ENCODE measurements at places on chromosomes 2 and 18.

DNA sequence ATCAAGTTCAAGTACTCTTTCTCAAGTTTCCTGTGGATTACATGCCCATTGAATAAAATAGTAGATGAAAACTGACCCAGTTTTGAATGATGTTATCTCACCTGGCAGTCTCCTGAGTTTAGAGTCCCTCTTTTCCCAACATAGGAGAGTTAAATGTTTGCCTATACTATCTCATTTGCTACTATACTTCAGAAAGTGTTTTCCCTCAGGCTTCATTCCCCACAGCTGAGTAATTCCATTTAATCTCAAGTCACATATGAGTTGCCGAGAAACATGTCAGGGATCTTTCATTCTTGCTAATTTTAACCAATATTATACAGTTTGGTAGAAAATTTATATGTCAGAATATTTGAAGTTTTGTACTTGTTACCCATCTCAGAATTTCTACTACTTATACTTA, 150.4 kb upstream of the CDH19 start:
- no peak for DNase-seq

- DNase-seq: no peak
Observed at GRCh38 chr2:106127776-106128268, 66.3 kb downstream of the UXS1 start.

DNA sequence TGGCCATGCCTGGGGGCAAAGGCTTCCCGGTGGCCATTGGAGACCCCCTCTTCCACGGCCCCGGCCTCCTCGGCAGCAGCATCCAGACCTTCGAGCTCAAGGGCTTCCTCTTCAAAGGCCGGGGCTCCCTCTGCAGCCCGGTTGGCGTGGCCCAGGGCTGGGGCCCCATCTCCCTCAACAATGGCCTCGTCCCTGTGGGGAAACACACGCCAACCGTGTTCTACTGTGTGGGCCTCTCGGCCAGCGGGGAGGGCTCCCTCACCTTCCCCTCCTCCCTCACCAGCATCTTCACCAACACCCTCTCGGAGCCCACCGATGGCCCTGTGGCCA, 2.7 kb downstream of the RTP5 start:
- DNase-seq: no peak

GRCh38 chr2:82780050-82780449, 1679.0 kb downstream of the SUCLG1 start:
- DNase-seq: no peak

DNA sequence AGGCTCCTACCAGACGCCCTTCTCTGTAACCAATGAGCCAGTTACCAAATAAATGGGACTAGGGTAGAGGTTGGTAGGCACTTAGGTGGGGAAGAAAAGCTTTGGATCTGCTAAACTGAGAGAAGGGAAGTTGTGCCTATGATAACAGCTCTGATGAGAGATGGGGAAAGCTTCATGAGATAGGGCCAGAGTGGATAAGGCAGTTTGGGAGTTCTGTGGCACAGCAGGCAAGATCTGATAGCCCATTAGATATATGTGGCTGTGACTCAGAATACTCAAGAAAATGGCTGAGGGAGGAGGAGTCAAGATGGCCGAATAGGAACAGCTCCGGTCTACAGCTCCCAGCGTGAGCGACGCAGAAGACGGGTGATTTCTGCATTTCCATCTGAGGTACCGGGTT, 99.8 kb downstream of the PDE11A start:
- no peak for DNase-seq

DNA sequence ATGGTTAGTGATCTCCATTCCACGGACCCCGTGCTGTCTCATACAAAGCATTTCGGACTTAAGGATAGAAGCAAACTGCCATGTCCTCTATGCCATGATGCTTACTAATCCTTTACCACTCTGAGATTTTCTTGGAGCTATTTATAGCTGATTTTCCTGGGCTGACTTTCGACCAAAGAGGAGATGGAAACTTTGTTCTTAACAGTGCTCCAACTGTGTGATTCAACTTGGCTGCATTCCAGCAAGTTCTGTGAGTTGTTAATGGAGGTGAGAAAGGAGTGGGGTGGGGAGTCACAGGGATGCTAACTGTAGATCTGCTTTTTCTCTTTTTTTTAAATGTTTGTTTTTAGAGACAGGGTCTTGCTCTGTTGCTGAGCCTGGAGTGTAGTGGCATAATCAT, 45.5 kb upstream of the MSH2 start:
- peak; percentile 49 for DNase-seq

GRCh38 chr2:10243926-10244270, 58.8 kb upstream of the HPCAL1 start:
- no peak for DNase-seq

DNA sequence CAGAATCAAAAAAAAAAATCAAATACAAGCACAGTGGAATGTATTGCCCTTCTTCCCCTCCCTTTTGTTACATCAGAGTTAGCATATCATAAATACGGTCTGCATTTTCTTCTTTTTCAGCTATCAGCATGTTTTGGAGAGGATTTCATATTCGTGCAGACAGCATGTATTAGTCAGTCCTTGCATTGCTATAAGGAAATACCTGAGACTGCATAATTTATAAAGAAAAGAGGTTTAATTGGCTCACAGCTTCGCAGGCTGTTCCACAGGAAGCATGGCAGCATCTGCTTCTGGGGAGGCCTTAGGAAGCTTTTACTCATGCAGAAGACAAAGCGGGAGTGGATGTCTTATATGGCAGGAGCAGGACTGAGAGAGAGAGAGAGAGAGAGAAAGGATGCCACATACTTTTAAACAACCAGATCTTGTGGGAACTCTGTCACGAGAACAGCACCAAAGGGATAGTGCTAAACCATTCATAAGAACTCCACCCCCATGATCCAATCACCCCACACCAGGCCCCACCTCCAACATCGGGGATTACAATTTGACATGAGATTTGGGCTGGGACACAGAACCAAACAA, 8.9 kb downstream of the IL1B start:
- DNase-seq: no peak

DNA sequence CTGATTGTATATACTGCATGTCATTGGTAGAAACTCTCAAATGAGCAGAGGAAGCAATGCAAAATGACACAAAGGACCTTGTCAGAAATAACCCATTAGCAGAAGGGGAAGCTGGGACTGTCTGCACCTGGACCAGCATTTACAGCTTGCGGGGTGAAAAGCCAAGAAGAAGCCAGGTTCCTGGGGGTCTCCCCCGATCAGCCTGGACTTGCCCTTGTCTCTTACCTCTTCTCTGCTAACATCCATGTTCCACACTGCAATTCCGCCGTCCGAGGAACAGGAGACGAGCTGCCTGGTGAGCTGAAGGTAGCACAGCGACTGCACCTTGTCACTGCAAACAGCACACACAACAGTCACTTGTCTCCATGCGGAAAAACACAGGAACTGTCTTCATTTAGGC, 51.1 kb downstream of the WDFY1 start:
- no peak for DNase-seq

- no peak for DNase-seq
Observed at GRCh38 chr2:176192351-176192750, 3.9 kb downstream of the HOXD1 start.

GRCh38 chr2:105636109-105636740, 108.5 kb upstream of the NCK2 start:
- DNase-seq: no peak

- DNase-seq: peak; percentile 23
Observed at GRCh38 chr2:120347396-120348060, 1.6 kb downstream of the INHBB start.

DNA sequence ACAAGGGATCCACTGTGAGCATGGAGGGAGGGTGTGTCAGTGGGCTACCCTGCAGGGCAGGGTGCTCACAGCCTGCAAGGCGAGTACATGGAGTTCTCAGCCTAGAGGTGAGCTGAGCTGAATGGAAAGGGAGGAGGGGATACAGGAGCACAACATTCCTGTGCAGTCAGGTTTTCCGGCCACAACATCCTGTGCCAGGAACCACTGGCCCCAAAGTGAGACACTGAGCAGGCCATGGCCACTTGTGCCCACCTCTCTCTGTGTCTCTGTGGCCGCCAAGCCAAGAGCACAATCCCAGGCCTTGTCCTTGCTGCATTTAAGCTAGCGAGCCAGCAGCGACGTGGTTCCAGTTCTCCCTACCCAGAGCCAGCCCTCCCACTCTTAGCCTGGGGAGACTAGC, 6.1 kb downstream of the DOK1 start:
- no peak for DNase-seq

- DNase-seq: peak; percentile 57
Observed at GRCh38 chr2:64453770-64454385, at the start of gene LGALSL. Gene LGALSL (plus strand): TSS chr2:64454162. CDS start chr2:64454546, 384 bp downstream.

DNA sequence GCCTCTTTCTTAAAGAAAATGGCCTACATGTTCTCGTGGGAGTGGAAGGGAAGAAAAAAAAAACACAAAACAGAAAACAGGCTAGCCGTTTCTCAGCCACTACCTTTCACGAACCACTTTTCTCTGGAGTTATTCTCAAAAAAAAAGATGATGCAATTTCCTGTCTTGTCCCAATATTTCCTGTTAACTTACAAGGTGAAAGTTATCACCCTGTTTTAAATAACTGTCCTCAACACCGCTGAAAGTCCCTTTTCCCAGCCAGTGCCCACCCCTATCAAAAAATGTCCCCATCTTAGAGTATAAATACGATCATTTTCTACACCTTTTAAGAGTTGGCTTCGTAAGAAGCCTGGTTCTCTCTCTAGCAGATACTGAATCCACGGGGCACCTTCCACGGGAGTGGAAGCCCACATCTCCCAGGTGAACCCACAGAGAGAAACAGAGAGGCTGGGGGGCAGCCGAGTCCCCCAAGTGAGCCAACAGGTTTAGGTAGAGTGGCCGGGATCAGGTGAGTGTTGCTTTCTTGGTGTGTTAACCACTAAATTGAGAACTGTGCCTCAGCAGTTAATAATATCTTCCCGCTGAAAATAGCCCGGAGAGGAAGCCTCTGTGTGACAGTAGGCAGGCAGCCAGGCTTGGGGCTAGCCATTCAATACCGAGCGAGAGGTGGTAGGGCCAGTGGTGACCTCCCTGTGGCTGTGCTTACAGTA, 15.9 kb downstream of the SMAD7 start:
- DNase-seq: peak; percentile 31

DNA sequence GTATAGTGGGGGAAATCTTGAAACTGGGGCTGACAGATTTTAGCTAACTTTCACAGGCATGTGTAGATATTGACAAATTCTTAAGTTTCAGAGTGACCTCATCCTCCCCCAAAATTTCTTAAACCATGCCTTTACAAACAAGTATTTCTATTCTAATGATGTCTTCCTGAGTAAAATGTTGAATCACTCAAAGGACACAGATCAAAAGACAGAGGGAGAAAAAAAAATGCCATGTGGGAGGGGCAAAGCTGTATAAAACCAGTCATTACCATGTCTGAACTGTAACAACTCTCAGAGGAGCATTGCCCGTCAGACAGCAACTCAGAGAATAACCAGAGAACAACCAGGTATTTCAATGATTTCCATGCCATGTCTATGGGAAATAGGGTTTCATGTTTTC, at the start of gene SERPINB2:
Gene SERPINB2 (plus strand): TSS at position 282 of the 400 bp plus-strand sequence. CDS start 3,740 bp downstream, outside the sequence.
- DNase-seq: no peak

DNA sequence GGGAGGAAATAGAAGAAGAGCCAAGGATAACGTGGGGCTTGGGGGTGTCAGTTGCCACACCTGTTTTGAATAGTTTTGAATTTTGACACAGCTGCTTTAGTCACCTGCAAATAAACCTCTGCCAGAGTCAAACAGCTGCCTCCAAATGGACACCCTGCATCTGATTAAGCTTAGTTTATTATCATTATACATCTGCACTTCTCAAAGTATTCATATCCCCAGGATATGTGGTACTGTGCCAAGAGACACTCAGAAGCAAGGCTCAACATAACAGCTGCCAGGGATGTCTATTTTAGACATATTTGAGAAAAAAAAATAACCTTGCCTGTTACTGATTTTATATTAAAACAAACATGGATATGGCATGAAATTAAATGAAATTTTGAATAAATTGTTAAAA, 122.5 kb upstream of the WDR75 start:
- DNase-seq: no peak

- no peak for DNase-seq
Observed at GRCh38 chr2:54629914-54630857, 93.3 kb upstream of the EML6 start.
